T-cell (primary cell): ENCODE measurements at places on chromosomes 11 and 22. TPM values are rescaled to one million over a fixed set of nuclear protein-coding genes. Genes with fewer than 3 reads are reported as not detected.

DNA sequence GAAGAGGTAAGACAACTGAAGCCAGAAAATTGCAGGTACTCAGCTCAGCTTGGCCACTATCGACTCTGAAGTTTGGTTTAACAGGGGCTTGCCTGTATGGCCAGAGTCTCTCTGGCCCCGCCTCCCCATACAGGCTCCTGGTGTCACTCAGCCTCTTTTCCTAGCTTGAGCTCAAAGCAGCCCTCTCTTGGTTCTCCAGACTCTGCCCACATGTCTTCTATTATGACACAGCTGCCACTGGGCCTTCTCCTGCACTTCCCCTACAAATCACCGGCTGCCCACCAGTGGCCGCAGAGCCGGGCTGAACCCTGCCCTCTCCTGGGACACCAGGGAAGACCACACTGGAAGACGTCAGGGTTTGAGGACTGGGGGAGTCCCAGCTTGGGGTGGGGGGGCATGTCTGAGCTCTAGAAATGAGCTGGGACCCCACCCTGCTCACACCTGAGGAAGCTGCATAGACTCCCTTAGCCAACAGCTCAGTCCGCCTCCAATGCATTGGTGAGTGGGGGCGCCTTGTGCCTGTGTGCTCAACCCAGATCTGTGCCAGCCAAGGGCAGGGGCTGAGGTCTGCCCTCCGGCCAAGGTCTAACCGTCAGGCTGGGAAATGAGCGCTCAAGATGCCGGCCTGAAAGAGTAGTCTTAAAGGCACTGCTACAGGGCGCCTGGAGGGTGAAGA lies 94.4 kb upstream of the LMO1 start:
- no peak for DNase-seq

The MPZL2 gene
- total RNA-seq, result 5.6 TPM

The PLEKHB1 gene
- 50.8 TPM for total RNA-seq

DNA sequence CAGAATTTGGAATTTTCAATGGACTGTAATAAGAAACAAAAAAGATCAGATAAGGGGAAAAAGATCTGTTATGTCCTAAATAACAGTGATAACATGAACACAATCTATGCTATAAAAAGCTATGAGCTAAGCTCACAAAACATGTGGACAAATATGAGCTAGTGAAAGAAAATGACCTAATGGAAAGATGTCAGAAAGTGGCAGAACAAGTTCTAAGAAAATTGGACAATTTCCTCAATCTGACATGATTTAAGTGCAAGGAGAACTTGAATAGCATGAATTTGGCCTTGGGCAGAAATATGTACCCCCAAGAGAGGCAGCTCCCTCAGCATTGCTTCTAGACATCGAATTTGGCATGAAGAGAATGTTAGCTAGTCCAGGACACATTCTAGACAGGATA lies 212.0 kb upstream of the PGR start:
- no peak for DNase-seq

- DNase-seq, result no peak
Observed at GRCh38 chr11:75189108-75189507, 38.2 kb downstream of the SLCO2B1 start.

The SPDYC gene
- total RNA-seq, result not detected

DNA sequence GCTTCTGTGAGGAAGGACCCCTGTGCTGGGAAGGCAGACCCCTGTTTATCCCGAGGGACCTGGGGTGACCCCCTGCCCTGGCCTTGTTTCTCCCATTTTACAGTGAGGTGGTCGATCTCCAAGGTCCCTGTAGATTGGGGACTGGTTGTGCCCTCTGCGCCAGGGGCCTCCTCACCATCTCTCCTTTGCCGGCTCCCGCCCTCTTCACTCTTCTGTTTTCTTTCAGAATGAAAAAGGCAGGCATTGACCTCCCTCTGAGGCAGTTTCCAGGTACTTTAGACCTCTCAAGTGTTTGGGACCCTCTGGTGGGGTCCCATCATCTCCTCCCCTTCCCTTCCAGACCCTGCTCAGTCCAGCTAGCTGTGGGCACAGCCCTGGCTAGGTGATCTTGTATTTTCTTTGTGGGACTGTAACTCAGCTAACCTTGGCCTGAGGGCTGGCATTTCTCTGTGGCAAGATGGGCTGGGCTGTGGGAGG lies 1.5 kb downstream of the SERPINH1 start:
- DNase-seq, result no peak

DNA sequence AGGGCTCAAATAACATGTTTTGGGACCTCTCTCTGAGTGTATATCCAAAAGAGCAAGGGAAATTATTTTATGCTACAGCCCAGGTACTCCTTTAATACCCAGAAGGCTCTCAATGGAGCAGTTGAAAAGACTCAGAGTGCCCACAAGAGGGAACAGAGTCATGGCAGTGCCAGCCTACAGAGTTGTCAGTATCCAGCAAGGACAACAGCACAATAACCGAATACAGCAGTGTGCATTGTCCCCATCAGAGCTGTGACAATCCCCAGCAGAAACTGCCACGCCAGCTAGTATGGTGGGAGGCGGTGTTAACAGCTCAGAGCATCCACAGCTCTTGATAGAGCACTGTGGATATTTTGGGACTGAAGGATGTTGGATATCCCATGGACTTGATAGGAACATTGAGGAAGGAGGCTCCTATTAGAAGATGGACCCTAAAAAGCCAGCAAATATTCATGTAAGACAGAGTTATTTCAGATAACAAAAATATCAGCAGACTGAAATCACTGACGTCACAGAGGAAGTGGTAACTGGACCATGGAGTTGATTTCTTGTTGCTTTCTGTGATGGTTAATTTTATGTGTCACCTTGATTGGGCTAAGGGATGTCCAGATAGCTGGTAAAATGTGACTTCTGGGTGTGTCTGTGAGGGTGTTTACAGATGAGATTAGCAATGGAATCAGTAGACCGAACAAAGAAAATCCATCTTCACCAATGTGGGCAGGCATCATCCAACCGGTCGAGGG lies 17.7 kb upstream of the PAFAH1B2 start:
- no peak for DNase-seq

DNA sequence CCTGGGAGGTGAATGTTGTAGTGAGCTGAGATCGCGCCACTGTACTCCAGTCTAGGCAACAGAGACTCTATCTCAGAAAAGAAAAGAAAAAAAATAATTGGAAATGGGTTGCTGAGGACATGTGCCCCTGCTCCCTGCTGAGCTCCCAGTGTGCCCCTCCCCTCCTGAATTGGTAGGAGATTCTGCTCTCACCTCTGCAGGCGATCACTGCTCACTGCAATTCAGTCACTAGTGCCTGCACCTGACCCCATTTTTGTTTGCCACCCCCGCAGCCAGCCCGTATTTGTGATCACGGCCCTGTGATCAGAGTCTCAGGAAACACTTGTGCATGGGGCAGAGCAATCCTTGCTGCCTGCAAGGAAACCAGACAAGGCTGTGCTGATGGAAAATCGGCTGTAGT lies 16.3 kb upstream of the SEC14L3 start:
- no peak for DNase-seq

The KLHDC7B gene
- 5.3 TPM for total RNA-seq

The CFAP300 gene
- total RNA-seq, result not detected

- DNase-seq, result no peak
Observed at GRCh38 chr11:44759743-44760476, 33.1 kb downstream of the TSPAN18 start.

The OR6A2 gene
- not detected for total RNA-seq

- DNase-seq, result no peak
Observed at GRCh38 chr22:29302681-29303465, 3.6 kb upstream of the GAS2L1 start.

- no peak for DNase-seq
Observed at GRCh38 chr11:47130543-47130942, 46.1 kb downstream of the ARFGAP2 start.

GRCh38 chr11:44467413-44467812 lies 98.0 kb upstream of the CD82 start:
- DNase-seq, result no peak

- no peak for DNase-seq
Observed at GRCh38 chr11:32131321-32131720, 40.4 kb downstream of the RCN1 start.

DNA sequence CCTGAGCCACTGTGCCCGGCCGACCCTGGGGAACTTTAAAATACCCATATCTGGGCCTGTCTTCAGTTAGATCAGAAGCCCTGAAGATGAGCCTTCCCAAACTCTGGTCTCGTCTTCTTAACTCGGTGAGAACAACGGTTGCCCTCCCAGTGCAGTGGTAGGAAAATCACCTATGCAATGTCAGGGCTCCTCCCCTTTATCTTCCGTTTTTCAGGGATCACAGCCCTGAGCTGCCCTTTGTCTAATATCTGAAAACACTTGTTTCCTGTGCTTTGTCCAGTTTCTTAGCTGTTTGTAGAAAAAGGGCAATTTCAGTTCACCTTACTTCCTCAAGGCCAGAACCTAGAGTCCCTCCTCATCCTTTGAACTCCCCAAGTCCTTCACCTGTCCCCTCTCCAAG lies 9.4 kb downstream of the DRAP1 start:
- no peak for DNase-seq

GRCh38 chr11:117610045-117610444 lies 187.0 kb downstream of the DSCAML1 start:
- no peak for DNase-seq

The E2F8 gene
- total RNA-seq, result 0.25 TPM

The FJX1 gene
- not detected for total RNA-seq

The PAMR1 gene
- total RNA-seq, result not detected
